ENCODE measurements at places on chromosomes 11 and 22. TPM values are rescaled to one million over a fixed set of nuclear protein-coding genes. Genes with fewer than 3 reads are reported as not detected.

DNA sequence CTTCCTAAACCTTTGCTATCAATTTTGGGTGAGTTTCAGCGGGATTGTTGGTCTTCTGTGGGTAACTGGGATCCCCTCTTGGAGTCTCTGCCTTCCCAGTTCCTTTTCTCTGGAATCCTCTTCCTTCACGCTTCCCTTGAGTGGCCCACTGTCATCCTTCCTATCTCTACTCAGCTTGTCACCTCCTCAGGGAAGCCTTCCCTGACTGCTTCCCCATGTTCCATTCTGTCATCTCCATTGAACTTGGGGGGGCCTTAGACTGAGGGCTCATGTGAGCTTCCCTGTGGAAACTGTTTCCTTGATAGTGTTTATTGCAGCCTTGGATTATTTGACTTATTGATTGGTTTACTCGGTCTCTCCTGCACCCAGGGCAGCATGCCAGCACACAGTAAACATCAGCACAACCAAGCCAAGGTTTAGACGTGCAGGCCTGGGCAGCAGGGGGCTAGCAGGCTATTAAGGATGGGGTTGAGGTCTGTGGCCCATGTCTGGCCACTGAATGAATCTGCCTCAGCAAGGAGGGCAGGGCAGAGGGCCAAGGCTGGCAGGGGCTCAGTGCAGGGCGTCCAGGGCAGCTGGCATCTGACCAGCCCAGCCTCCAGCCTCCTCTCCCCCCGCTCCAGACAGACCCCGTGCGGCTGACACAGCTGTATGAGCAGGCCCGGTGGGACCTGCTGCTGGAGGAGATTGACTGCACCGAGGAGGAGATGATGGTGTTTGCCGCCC, 7.2 kb downstream of the TRPT1 start:
- peak; percentile 21 for DNase-seq

- peak; percentile 32 for DNase-seq
These were observed 1.7 kb downstream of the RASGRP2 start for GRCh38 chr11:64742087-64742888.

The MYO7A gene
- 7.4 TPM for total RNA-seq

GRCh38 chr22:50343541-50343935, 411 bp downstream of the PPP6R2 start:
- no peak for DNase-seq

DNA sequence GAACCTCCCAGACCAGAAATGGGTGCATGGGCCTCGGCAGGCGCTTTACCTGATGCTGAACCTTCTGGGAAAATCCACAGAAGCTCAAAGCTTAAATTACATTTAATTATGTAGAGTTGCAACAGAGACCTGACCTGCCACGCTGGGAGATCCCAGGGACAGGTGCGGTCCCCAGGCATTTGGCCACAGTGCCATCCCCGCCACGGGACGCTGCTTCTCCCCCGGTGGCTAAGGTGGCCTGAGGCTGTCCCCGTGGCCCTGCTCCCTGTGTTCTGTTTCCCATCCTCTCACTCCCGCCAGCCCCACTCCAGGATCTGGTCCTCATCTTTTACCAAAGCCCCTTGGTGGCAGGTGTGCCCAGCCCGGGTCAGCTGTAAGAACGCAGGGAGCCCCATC, 39.6 kb downstream of the GRAMD4 start:
- DNase-seq, result no peak

DNA sequence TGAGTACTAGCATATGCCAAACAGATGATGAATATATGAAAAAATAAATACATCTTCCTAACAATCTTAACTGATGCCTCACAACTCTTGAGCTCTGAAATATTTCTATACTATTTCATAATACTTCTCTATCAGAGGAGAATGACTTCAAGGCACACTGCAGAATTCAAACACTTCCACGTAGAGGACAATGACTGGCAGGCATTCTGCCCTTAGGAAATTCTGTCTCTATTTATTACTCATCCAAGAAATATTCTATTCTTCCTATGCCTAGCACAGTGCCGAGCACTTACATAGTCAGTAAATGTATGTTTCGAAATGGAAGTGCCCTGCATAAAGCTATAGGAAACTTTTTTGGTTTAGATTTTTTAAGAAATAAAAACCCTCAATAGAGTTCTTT, 809.1 kb downstream of the DLG2 start:
- no peak for DNase-seq

DNA sequence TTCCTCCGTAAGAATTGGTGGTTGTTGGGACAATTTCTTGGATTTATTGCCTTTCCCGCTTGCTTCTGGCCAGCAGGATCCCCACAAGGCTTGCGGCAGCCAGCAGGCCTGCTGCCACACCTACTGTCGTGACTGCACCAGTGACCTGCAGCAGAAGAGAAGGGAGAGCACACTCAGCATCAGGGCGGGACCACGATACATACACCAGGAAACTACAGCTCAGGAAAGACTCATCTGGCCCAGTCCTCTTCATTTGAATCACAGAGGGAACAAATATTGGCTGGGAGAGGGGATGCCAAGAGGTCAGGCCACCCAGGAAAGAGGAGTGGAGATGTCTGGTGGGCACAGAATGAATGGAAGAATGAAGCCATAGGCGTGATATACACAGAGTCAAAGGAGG, 10.3 kb downstream of the PLAAT2 start:
- DNase-seq, result no peak

DNA sequence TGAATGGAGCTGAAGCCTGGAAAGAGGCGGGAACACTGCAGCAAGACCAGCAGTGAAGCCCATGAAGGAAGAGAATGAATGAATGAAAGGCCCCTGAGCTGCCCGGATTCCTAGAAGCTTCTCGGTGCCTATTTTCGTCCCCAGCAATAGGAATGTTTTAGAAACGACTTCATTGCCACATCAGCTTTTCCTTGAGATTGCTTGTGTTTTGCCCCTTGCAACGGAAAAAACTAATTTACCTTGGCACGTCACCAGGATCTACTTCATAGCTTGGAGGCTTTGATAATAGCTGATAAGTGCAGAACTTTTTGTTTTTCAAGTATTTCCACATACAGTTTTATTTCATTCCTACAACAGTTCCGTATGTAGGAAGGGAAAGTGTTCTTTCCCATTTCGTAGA, 248.9 kb upstream of the NARS2 start:
- DNase-seq, result no peak

DNA sequence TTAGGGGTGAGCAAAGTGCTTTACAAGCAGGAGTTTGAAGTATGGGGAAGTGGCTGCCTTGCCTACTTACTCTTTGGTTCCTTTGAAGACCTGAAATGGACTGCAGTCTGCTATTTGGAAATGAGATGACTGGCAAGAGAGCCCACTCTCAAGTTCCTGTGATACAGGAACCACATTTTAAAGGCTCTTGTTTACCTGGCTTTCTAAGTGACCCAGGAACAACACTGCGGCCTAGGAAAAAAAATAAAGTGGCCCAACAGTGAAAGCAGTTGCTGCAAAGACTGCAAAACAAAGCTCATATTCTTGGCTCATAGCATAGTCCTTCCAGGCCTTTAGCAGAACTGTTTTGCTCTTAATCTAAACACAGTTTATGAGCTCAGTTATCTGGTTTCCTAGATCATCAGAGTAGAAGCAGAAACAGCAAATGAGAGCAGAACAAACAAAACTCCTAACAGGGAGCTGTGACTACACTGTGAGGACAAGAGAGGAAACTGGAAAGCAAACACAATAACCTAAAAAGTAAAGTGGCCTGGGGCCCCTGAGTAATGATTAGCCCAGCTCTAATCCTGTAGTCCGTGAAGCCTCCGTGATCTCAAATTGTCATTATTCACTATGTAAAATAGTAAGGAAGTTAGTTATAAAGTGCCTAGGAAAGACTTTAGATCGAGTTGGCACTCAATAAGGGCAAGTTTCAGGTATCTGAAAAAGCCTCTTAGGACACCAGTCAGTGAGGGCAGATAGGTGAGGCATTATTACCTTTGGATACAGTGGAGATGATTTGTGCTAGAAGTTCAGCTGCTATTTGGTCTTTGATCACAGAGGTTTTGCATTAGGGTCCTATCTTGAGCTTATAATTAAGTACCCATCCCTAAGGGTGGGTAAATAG, 11.5 kb downstream of the CCDC117 start:
- DNase-seq, result no peak

DNA sequence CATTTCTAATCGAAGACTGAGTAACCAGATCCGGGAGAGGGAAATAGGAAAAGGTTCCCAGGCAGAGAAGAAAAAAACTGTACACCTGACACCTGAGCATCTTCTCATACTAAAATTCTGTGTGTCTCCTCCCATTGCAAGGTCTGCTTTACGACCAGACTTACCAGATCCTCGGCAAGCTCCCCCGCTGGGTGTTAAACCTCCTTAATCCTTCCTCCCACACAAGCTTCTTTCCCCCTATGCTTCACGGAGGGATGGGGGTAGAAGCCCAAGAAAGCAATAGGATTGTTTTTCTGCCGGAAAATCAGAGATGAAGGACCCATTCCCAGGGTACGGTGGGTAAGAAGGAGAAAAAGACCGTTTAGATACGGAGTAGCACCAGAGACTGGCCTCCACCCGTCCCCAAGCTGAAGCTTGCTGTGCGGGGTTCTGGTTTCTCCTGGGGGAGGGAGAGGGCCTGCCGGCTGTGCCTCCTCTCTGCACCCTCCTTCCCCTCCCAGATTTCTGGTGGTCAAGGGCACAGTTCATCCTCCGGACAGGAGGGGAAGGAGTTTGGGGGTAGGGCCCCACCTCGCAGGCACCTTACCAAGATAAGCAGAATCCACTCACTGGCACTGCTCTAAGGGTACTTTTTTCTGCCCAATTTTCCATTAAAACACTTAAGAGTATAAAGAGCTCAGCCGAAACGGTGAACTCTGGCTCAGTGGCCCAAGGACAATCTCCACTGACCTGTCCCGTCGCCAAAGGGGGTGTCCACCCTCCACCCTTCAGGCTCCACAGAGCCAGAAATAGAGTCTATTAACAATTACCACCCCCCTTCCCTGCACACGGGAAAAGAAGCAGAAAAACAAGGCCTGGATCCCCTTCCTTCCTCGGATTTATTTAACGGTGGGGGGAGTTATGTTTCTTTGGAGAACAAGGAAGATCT, 1.2 kb downstream of the TOB2 start:
- DNase-seq, result peak; percentile 43

The KDELR3 gene
- 4.7 TPM for total RNA-seq

The MAPK8IP2 gene
- 1.7 TPM for total RNA-seq

GRCh38 chr11:129384415-129384814, 8.8 kb downstream of the BARX2 start:
- DNase-seq, result no peak

The OVCH2 gene
- total RNA-seq, result not detected

- no peak for DNase-seq
These were observed 169.8 kb downstream of the GUCY1A2 start for GRCh38 chr11:106848526-106848925.

The MISFA gene
- total RNA-seq, result 5.6 TPM

- peak; percentile 24 for DNase-seq
These were observed 526 bp downstream of the TPST2 start for GRCh38 chr22:26589367-26589844.

The PANX2 gene
- total RNA-seq, result not detected

GRCh38 chr11:66462911-66463310, 3.8 kb upstream of the PELI3 start:
- no peak for DNase-seq

DNA sequence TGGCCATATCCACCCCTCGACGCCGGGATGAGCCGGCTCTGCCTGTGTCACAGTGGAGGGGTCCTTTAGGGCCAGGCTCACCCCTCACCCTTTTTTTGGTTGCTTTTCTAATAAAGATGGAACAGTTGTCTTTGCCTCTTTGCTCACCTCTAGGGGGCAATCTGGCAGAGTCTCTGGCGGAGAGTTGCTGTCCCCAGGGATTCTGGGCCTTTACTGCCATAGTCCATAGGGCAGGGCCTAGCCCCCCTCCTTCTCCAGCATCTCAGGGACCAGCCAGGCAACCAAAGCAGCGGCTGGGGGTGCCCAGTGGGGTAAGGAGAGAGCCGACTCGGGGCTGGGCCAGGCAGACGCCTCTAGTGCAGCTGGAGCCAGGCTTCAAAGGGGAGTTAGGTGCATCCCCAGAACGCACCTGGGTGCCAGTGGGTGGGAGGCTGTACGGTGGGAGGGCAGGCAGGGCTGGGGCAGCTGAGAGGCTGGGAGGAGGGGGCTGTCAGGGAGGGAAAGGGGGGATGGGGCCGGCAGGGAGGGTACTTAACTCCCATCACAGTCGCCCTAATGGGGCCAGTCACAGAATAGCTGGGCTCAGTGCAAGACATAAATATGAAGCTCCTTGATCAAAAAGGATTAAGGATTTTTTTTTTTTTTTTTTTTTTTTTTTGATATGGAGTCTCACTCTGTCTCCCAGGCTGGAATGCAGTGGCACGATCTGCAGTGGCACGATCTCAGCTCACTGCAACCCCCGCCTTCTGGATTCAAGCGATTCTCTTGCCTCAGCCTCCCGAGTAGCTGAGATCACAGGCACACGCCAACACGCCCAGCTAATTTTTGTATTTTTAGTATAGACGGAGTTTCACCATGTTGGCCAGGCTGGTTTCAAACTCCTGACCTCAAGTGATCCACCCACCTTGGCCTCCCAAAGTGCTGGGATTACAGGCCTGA, 2.5 kb upstream of the SUSD2 start:
- no peak for DNase-seq

The JAML gene
- 9.1 TPM for total RNA-seq

DNA sequence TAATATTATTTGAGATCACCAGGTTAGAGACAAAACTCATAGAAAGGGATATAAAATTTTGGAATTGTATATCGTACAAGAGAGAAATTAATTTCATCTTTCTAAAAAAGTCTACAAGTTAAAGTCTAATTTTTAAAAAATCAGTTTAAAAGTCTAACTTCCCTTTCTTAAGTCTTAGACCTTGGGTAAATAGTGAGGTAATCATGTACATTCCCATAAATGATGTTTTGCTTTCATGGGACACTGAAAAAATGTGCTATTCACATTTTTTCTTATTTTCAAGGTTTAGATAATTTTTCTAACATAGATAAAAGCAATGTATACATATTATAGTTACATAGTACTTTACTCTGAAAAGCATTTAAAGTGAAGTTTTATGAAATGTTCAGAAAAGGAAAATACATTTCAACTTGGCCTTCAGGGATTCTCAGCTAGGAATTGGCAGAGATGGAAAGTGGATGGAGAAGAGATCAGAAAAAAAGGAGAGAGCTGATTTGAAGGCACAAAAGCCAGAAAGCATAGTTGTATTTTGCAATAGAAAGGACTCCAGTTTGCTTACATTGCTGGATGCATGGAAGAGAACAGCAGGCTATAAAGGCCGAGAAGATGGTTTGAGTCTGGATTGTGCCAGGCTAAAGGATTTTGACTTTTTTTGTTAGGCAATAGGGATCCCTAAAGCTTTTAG, 194.0 kb downstream of the CASP12 start:
- DNase-seq, result no peak
